GM12878 (cell line): ENCODE measurements at places on chromosomes 12 and 14. TPM values are rescaled to one million over a fixed set of nuclear protein-coding genes. Genes with fewer than 3 reads are reported as not detected.

The NGB gene
- not detected in 2 replicates for total RNA-seq

The RFLNA gene
- not detected in 2 replicates for total RNA-seq

The SYNE2 gene
- 47.8 and 52.7 TPM in 2 replicates for total RNA-seq

DNA sequence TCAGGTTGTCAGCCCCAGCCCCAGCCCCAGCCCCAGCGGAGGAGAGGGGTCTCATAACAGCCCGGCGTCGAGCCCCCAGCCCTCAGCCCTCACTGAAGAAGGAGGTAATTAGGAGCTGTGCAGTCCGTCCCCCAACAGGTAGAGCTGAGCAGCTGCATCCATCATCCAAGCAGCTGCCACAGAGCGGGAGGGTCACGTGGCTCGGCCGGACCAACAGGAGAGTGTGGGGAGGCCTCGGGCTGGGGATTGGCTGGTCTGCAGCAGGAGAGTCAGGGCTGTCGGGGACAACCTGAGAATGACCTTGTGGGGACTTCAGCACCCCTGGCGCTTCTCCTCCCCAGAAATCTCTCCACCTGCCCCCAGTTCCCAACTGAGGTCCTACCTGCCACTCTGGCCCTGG, 29.6 kb downstream of the SMUG1 start:
- DNase-seq, result peak; percentile 7
- H3K27ac ChIP-seq, result no peak overlapping the region
- H3K4me1 ChIP-seq, result no peaks in the 10 kb centered on the region; the same call in 1 of the 2 replicates
- H3K4me3 ChIP-seq, result no peak overlapping the region
- no peaks in the 10 kb centered on the region for H3K36me3 ChIP-seq
- H3K27me3 ChIP-seq, result no peaks in the 10 kb centered on the region; the same call in 1 of the 2 replicates
